Stimulated activated CD4-positive, alpha-beta T cell treated with anti-CD3 and anti-CD28 coated beads, Interleukin-12 subunit alpha, Interleukin-12 subunit beta, amount 100 ng/mL, for 24 hours (primary cell): ENCODE measurements at places on chromosomes 4 and X.
A peak's percentile ranks its signal among the peaks of the same experiment; 100 is the strongest.

- no peak for DNase-seq
These were observed 39.1 kb downstream of the ANOS1 start for GRCh38 chrX:8692871-8693270.

DNA sequence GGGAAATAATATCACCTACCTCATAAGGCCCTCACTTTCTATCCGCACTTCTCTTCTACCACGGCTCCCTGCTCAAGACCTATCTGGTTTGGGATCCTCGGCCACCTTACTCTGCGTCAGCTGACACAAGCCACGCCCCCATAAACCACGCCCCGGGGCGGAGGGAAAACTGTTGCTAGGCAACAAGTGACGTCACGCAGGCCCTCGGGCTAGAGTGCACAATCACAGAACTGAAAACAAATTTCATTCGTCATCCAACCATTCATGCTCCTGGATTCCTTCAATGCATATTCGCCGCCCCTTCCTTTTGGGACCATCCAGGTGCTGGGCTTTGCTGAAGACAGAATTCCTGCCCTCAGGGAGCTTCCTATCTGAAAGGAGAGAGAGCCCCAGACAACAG, 66.3 kb downstream of the SMC1A start:
- no peak for DNase-seq

- DNase-seq, result no peak
These were observed 167.8 kb downstream of the PCDH10 start for GRCh38 chr4:133316909-133317308.

DNA sequence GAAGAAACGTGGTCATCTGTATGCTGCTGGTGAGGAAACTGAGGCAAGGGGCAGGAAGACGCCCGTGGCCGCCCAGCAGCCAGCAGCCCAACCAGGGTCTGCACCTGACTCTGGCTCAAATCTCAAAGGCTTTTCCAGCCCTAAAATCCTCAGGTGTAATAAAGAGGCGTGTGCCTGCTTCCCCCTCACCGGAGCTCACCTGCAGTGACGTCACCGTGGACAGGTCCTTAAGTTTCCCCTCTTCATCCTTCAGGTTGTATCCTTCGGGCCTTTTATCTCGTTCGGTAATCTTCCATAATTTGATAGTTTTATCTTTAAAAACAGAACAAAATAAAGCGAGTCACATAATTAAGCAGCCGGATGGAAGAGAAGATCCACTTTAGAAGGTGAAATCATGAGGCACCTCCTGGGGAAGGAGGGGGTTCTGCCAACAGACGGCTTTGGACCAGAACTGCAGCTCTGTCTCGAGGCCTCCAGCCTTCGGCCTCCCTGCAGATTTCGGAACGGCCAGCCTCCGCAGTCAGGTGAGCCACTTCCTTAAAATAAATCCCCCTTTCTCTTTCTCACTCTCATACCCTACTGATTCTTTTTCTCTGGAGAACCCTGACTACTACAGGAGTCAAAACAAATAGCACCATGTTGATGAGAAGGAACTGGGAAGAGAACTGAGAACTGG, 96.7 kb downstream of the PPP2R2C start:
- DNase-seq, result no peak

DNA sequence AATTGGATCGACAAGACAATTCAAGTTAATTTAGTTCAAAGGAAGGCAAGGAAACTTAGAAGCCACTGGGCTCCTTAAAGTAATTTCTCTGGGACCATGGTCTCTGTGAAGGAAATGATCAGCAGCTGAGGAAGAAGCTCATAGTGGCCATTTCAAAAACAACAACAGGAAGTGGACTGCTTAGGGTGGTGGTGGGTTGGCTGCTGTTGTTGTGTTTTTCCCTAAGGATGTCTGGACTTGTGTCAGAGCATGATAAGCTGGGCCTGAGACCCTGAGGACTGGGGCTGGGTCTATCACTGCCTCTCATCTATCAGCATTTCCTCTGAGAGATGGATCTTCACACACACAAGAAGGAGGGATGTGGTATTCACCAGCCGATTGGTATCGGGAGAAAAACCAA, 18.3 kb downstream of the KDR start:
- no peak for DNase-seq

DNA sequence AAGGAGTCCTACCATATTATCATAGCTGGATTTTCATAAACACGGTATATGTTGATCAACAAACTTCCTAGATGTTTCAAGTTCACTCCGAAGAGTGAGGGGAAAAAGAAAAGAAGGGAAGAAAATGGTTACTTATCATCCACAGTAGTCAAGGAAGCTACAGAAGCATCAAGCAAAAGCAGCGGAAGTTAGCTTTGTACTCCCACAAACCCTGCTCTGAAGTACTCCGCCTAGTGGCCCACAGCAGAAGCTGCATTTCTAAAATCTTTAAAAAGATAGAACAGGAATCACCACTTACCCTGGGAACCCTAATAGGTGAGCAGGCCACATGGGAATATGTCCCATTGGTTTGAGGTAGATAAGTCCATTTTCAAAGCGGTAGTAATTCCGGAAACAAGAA, 28.5 kb upstream of the FRG1 start:
- DNase-seq, result no peak

GRCh38 chrX:153333821-153334653, at the start of gene ZNF275:
Gene ZNF275 (plus strand): TSS chrX:153334153. CDS start chrX:153336680, 2,527 bp downstream.
- DNase-seq, result peak; percentile 58

DNA sequence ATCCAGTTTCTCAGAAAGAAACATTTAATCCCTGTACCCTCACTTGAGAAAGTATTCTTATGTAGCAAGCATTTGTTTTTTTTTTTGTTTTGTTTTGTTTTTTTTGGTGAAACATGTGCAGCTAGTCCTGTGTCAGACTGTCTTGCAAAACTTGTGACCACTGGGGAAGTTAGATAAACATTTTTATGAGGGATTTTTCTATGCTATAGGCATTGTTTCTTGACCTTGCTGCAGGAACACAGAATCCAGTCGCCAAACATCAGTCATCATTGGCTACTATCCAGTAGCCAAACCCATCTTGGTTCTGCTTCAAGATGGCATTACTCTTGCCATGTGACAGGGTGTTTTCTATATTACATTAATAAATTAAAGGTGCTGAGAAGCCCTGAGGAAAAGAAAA, 7.7 kb upstream of the MAPK10 start:
- DNase-seq, result no peak

DNA sequence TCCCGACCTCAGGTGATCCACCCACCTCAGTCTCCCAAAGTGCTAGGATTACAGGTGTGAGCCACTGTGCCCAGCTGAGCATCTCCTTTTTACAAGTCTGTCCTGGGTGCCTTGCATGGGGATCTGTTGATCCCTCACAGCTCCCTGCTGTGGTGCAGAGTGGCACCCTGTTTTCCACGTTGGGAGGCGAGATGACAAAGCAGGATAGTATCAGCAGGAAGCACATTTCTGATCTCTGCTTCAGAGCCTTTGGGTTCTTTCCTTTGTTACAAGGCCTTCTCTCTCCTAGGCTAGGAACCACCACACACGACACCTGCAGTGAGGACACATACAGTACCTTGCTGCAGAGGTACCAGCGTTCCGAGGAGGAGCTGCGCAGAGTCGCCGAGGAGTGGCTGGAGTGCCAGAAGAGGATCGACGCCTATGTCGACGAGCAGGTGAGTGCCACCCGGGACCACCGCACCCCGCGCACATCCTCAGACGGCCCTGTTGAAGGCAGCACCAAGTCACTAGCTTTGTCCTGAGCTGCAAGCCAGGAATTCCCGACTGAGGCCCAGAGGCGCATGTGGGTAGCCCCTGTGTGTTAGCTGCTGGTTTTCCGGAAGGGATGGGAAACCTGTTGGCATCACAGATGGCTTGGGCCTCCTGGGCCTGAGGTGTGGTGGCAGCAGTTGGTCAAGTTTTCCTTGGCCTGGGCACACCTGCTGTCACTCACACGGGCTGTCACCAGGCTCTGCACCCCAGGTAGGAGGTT, 109.6 kb downstream of the TNIP2 start:
- no peak for DNase-seq

GRCh38 chr4:141159027-141159426, 25.8 kb upstream of the RNF150 start:
- no peak for DNase-seq

GRCh38 chr4:181331214-181331613, 912.0 kb upstream of the TENM3 start:
- DNase-seq, result no peak

GRCh38 chr4:125642645-125643044, 327.9 kb downstream of the FAT4 start:
- no peak for DNase-seq

DNA sequence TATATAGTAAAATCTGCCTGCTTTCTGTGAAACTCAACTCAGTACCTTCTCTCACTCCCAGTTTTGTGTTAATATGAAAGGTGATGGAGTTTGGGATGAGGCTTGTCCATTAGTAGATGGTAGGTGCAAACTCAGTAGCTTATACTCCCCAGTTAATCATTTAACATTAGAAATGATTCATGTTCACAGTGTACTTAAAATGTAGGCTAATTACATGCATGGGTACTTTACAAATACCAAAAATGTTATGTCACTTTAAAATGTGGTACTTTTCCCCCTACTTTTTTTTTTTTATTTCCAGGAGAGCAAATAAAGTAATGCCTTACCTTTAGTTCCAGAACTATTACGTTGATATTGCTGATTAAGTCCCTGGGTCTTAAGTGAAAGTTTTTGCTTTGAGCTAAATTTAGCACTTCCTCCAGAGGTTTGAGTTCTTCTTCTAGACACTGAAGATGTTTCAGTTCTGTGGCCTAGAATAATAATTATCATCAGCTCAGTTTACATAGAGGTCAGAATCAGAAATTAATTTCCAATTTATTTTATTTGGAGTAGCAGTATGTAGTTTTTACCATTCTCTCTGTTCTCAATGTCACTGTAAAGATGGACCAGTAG, 3.0 kb downstream of the IL2 start:
- DNase-seq, result no peak

DNA sequence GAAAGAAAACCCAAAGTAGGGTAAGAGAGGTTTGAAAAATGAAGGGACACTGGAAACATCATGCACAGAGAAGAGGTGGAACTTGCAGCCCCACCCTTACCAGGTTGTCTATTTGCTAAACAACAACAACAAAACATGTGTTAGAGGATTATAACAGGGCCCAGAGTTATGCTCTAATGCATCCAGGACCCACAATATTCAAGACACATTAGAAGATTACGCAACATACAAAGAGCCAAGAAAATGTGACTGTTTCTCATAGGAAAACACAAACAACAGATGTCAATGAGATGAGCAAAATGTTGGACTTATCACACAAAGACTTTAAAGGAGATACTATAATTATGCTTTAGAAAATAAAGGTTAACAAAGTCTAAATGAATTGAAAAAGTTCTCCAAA, 128.5 kb downstream of the LRBA start:
- DNase-seq, result no peak

GRCh38 chrX:53093177-53093655, 726 bp upstream of the KANTR start:
- peak; percentile 69 for DNase-seq

GRCh38 chrX:111876646-111877045, 665 bp downstream of the TRPC5OS start:
- DNase-seq, result no peak

GRCh38 chr4:165382640-165383039, 3.8 kb downstream of the CPE start:
- no peak for DNase-seq

- no peak for DNase-seq
These were observed 484.5 kb downstream of the PACRGL start for GRCh38 chr4:21184788-21185187.

GRCh38 chrX:15499976-15500375, 631 bp upstream of the BMX start:
- DNase-seq, result no peak

GRCh38 chr4:32826169-32826568, 2106.0 kb downstream of the PCDH7 start:
- DNase-seq, result no peak

DNA sequence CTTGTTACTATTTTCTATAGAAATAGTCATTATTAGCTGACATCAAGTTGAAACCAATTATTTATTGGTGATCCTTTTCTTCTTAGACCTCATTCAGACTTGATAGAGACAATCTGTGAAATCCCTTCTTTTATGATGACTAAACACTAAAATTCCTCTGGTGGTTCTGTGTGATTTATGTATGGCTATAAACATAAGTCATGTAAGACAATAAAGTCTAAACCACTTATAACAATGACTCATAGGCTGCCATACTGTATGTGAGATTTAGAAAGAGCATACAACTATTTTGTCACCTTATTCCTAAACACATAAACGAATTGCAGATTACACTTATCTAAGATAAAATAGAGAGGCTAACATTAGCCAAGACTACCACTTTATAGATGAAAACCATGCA, 101.1 kb upstream of the PRR32 start:
- no peak for DNase-seq

DNA sequence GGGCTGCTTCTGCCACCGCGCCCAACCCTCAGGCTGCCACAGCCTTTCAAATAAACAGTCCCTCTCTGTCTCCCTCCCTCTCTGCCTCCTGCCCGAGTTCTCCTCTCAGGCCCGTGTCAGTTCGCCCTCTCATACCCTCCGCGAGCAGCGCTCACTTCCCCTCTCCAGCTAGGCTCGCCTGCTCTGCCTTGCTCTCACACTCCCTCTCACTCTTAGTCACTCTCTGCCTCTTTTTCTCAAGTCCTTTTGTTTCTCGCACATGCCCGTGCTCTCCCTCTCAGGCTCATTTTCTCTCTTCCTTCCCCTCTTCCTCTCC, 3.2 kb downstream of the EFNB1 start:
- no peak for DNase-seq

DNA sequence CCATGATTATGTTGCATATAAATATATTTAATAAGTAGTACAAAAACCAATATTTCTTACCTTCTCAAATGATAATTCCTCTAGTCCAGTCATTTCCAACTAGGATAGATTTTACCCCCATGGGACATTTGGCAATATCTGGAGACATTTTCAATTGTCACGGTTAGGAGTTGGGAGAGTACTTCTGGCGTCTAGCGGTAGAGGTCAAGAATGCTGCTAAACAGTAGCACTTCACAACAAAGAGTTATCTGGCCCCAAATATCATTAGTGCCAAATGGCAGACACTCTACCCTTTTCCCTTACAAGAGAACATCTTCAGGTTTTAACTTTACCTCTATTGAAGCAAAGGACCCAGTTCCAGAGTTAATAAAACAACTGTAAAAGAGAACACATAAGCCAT, 168.1 kb downstream of the FAT4 start:
- no peak for DNase-seq

DNA sequence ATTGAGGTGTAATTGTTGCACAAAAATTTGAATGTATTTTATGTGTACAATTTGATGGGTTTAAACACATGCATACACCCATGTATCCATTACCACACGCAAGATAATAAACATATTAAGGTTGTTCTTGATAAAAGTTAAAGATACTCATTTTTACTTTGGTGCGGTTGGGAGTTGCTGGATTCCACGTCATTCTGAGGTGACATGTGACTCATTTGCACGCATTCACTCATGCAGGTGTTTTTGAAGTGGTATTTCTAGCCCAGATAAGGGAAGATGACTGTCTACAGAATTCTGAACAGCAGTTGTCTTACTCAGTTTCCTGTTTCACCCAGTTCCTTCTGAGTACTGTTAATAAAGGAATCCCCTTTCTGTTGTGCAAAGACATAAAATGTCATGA, 142.0 kb downstream of the RTL3 start:
- peak; percentile 12 for DNase-seq
